Lower lobe of right lung (tissue), 2 donors: ENCODE measurements at places on chromosomes 16 and 17. TPM values are rescaled to one million over a fixed set of nuclear protein-coding genes. Genes with fewer than 3 reads are reported as not detected.

SBK1 gene
- 2.4 TPM for total RNA-seq

HEXIM1 gene
- total RNA-seq: 33.9 TPM

BAHCC1 gene
- total RNA-seq: 19.9 TPM

THRA gene
- total RNA-seq: 50.1 TPM

TNFRSF17 gene
- total RNA-seq: 1.4 TPM

OR3A3 gene
- total RNA-seq: not detected

TBKBP1 gene
- 8.3 TPM for total RNA-seq

CDH13 gene
- total RNA-seq: 14.3 TPM

ZG16 gene
- not detected for total RNA-seq

DNA sequence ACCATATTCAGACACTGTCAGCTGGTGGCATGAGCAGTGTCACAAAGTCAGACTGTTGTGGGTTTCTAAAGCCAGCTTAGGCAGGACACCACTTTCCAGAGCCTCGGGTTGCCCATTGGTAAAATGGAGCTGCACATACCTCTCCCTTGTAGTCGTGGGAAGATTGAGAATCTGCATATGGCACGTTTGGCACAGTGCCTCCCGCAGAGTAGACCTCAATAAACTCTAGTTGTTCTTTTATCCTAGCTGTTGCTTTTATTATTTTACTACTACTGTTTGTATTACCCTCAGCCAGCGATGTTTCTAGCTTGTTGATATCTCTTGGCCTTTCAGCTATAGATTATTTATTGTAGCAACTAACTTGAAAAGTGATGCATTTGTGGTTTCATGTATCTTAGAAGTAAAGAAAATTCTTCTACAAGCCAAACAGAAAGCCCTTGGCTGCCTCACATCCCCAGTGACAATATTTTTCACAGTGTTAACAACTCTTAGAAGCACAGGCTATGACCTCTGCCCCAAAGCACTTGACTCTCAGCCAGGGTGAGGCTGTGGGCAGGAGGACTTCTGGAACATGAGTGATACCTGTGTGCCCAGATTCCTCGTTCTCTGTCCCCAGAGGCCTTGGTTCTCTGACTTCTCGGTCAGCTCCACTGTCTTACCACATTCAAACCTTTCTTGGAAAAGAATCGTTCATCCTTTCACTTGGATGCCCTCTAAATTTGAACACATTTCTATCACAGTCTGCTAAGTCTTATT lies 351.6 kb downstream of the SNX29 start:
- no peak for DNase-seq

GRCh38 chr17:45910667-45911066 lies 16.3 kb downstream of the MAPT start:
- DNase-seq: no peak

GRCh38 chr17:20097330-20097729 lies 88.2 kb downstream of the SPECC1 start:
- DNase-seq: no peak
